ENCODE measurements at places on chromosomes 11 and 22.

DNA sequence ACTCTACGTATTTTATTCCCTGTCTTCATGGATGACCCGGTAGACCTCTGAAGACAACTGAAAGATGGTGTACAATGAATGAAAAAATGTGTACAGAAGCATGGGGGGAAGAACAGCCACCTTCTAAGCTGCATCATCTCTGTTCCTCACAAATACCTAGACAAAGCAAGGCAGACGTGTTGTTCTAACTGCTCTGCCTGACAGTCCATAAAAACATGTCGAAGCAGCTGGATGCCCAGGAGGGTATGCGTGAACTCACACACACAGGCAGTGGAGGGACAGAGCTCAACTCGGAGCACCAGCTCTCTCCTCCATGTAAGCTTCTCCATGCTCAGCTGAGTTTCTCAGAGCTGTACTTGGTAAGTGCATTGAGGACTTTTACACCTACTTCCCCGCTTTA, 327.4 kb downstream of the CTTN start:
- DNase-seq: no peak

GRCh38 chr11:74162681-74163467, 7.9 kb downstream of the C2CD3 start:
- no peak for DNase-seq

GRCh38 chr22:29096736-29097669, 24.2 kb downstream of the KREMEN1 start:
- DNase-seq: no peak

DNA sequence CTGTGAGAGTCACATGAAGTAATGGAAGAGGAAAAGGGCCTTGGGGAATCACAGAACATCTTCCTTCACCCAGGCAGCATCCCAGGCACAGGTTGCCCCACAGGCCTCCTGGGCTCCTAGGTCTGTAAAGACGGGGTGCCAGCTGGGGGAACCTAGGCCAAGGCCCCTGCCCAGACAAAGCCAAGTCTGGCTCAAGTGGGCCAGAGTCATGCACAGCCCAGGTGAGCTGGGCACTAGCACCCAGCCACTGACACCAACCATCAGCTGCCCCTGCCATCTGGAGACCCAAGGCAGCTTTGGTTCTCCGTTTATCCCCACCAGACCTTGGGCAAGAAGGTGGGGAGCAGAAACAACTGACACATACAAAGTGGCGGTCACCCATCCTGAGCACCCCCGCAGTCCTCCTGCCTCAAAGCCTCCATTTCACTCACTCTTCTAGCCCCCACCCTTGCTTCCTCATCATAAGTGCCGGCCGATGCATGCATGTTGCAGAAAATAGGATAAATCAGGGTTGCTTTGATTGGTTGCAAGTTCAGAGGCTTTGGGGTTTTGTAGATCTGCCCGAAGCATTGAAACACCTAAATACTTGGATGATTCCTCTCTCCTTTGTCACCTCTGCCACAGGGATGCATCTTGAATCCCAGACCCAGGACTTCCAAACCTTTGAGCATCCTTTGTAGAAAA, 26.5 kb upstream of the TMPRSS4 start:
- no peak for DNase-seq

- no peak for DNase-seq
Measured at GRCh38 chr11:19306179-19306944, 65.6 kb upstream of the E2F8 start.

GRCh38 chr11:93216511-93217101, 18.8 kb upstream of the SLC36A4 start:
- DNase-seq: peak; percentile 97

DNA sequence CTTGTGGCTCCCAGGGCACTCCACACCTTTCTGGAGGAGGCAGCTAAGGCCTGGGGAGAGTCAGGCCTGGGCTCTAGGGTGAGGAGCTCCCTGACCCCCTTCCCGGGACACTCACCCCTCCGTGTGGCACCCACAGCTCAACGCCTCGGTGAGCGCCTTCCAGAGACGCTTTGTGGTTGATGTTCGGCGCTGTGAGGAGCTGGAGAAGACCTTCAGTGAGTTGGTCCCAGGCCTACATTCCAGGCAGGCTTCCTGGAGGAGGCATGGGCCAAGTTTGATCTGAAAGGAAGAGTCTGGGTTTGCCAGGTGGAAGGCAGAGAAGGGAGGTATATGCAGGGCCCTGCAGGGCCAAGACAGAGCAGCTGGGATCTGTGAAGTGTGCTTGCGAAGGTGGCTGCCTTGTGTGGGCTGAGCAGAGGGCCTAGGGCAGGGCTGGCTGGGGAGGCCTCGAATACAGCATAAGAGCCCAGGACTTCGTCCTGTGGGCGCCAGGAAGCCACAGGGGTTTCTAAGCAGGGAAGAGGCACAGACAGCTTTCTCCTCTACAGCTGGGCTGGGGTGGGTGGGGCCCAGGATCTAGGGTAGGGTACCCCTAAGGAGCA, 2.9 kb downstream of the TCIRG1 start:
- DNase-seq: no peak

GRCh38 chr11:1086171-1087102, 11.8 kb downstream of the MUC2 start:
- DNase-seq: no peak

DNA sequence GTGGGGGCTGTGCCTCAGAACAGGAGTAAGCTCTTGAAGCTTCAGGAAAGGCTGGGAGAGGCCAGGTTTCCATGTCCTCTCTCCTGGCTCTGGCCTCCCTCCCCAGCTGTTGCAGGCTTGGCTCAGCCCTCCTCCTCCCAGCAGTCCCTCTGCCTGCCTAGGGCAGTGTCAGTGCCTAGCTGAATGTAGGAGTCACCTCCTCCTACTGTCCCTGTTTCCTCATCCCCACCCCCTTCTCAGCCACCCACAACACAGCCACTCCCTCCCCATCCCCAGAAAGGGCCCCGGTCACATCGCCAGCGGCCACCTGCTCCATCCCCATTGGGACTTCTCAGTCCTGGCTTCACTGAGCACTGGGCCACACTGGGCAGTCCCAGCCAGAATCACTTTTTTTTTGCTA, 2.9 kb upstream of the FBLN1 start:
- DNase-seq: no peak

DNA sequence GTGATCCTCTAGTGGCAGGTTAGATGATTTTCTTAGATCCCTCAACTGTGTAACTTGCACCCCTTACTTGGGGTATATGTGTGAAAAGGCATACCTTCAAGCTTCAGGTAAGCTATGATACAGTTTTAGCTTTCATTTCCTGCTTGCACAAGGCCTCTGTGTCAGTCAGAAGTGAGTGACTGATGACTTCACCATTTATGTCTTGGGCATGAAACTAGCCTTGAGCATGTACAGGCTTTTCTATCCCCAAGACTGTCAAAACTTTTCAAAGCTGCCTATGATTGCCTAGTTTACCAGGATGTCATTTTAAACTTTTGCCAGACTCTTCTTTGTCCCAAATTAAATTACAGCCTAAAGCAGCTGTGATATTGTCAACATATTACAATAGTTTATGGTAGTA, 286.1 kb upstream of the CNTN5 start:
- no peak for DNase-seq

GRCh38 chr11:66464916-66465315, 1.8 kb upstream of the PELI3 start:
- no peak for DNase-seq

- no peak for DNase-seq
Measured at GRCh38 chr11:79503028-79503427, 62.2 kb upstream of the TENM4 start.

DNA sequence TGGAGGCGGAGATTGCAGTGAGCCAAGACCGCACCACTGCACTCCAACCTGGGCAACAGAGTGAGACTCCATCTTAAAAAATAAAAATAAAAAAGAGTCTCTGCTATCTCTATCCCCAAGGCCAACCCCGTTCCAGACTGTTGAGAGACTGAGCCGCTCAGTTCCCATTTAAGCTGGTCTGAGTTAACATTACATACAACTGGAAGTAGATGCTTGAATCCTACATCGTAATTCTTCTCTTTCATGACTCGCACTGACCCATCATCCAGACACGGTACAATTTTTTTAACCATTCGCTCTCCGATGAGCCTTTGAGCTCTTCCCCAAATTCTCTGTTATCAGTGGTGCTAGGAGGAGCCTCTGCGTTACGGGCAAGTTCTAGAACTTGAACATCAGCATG, 4.9 kb upstream of the CYTH4 start:
- no peak for DNase-seq

GRCh38 chr11:11983427-11983826, 25.0 kb downstream of the DKK3 start:
- DNase-seq: no peak

GRCh38 chr11:123427405-123427804, 2.7 kb upstream of the GRAMD1B start:
- no peak for DNase-seq

GRCh38 chr11:134052988-134053945, 15.6 kb upstream of the JAM3 start:
- no peak for DNase-seq

- DNase-seq: peak; percentile 13
Measured at GRCh38 chr11:61587951-61588727, 7.3 kb upstream of the SYT7 start.

- no peak for DNase-seq
Measured at GRCh38 chr22:48415520-48415919, 1412.2 kb downstream of the BRD1 start.

DNA sequence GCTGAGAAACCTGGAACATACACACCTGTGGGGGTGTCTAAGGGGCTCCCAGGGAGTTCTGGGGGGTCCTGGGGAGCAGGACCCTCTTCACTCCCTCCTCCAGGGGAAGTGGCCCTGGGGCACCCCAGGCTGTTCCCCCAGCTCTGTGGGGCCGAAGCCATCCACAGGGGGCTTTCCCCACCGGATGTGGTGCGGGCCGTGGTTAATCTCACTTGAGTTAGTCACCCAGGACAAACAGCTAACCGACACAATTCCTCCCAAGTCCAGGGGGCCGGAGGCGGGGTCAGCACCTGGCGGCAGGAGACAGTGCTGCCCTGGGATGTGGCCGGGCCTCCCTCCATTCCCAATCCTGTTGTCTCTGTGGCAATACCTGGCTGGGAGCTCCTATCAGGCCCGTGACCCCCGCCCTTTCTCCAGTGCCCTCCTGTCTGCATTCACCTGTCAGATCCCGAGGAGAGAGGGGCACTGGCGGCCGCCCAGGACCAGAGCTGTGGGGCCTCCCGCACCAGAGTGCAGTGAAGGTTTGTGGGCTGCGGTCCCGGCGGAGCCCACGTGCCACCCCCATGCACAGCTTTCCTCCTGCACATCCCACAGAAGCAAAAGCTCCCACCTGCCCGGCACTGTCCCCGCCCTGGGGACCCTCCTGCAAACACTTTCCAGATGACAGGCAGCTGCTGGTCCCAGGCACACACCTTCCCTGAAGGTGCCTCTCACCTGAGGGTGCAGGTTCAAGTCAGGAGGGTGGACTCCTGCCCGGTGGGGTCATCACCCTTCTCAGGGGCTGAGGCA, 5.2 kb upstream of the MUC5AC start:
- DNase-seq: no peak

DNA sequence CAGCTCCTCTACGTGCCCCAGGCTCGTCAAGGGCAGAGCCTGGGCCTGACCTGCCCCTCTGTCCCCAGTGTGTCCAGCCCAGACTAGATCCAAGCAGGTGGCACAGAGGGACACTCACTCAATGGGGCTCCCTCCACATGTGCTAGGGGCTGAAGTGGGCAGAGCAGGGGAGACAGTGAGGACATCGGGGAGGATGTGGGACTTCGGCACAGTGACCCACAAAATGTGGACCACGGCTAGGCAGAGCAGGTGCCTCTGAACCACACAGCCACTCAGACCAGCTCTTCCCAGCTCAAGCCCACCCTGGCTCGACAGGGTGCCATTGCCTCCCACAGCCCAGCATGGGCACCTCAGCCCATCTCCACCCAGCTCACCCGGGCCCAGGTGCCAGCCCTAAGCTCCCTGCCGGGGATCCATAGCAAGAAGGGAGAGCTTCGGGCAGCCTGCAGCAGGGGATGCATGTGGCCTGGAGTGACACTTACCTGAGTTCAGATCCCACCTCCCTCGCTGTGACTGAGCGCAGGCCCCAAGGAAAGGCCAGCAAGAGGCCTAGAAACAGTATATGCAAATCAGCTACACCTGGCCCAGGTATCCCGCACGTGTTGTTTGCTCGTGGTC, 46.9 kb upstream of the RTL6 start:
- no peak for DNase-seq

DNA sequence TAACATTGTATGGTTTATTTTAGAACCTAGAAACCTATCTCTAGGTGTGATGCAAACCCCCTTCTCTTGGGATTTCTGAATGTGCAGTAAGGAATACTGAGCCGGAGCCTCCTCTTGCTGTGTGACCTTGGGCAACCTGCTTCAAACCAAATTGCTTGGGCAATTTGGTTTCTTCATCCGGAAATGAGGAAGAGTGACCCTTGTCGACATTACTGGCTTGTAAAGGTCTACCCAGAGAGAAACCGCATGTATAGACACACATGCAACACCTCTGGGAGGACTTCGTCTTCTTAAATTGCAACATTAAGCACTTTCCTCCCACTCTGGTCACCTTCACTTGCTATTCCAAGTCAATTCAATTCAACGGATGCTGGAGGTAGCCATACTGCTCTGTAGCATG, 19.6 kb upstream of the TP53I11 start:
- DNase-seq: no peak

GRCh38 chr11:43943931-43944751, 1.7 kb downstream of the C11orf96 start:
- no peak for DNase-seq

- no peak for DNase-seq
Measured at GRCh38 chr11:119512369-119512768, 89.4 kb upstream of the THY1 start.

GRCh38 chr11:33018840-33019239, 3.2 kb downstream of the DEPDC7 start:
- DNase-seq: no peak

GRCh38 chr11:118804094-118804493, 13.1 kb upstream of the DDX6 start:
- no peak for DNase-seq

GRCh38 chr11:119664063-119664572, 64.9 kb downstream of the NECTIN1 start:
- DNase-seq: peak; percentile 63

DNA sequence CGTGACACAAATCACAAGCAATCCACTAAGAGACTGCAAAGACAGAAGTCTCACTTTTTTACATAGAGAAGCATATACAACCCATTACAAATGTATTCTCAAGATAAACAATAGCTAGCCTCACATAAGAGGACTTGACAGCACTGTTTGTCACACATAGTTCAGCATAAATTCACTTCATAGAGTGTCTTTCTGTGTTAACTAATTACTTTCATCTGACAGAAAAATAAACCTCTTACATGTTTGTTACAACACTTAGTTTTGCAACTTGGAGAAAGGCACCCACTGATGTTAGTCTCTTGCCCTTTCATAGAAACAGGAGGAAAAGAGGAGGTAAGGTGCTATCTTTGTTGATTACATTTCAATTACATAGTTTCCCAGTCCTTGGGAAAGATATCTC, 2221.9 kb upstream of the RAG2 start:
- no peak for DNase-seq

All from NCI-H1105 (cell line).